MCF 10A (cell line): ENCODE measurements at places on chromosomes 2 and 18. TPM values are rescaled to one million over a fixed set of nuclear protein-coding genes. Genes with fewer than 3 reads are reported as not detected.

The SNED1 gene
- total RNA-seq = 18.0 and 22.0 TPM in 2 replicates

The ZC3H6 gene
- total RNA-seq = 16.9 and 18.6 TPM in 2 replicates

The RGPD3 gene
- total RNA-seq = 0.20 TPM in 1 of 2 replicates, not detected in the other

The SCYGR5 gene
- not detected in 2 replicates for total RNA-seq

The STRN gene
- 24.9 and 25.3 TPM in 2 replicates for total RNA-seq

The UGT1A5 gene
- not detected in 2 replicates for total RNA-seq

DNA sequence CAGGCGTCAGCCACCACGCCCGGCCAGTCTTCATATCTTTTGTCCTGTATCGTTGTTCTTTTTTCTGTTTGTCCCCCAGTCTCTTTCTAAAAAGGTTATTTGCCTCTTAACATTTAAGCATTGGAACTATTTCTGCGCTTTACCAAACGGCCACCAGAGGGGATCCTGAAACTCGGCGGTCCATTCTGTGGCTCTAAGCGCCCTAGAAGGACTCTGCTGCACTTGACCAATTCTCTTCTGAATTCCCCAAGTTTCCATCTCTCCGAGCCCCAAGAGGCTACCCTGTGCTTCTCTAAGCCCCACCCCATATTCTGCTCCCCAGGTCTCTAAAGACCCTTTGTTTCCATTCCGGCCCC lies 33.1 kb upstream of the REG3G start:
- no peak for DNase-seq
